ENCODE measurements at places on chromosomes 1 and 21.

DNA sequence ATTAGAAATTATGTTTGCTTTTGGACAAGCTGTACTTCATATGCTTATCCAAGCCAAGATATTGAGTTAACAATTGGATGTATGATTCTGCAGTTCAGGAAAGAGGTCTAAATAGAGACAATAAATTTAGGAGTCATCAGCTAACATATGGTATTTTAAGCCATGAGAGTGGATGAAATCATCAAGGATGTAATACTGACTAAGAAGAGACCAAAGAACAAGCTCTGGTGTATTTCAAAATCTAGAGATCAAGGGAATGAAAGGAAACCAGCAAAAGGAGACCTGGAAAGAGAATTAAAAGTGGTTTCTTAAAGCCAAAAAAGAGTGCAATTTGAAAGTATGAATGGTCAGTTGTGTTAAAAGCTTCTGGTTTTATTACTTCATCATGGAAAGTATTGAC, 183.6 kb upstream of the BEND5 start:
- no peak for DNase-seq

- no peak for DNase-seq
These were observed 6.8 kb downstream of the TSPEAR start for GRCh38 chr21:44704636-44705001.

DNA sequence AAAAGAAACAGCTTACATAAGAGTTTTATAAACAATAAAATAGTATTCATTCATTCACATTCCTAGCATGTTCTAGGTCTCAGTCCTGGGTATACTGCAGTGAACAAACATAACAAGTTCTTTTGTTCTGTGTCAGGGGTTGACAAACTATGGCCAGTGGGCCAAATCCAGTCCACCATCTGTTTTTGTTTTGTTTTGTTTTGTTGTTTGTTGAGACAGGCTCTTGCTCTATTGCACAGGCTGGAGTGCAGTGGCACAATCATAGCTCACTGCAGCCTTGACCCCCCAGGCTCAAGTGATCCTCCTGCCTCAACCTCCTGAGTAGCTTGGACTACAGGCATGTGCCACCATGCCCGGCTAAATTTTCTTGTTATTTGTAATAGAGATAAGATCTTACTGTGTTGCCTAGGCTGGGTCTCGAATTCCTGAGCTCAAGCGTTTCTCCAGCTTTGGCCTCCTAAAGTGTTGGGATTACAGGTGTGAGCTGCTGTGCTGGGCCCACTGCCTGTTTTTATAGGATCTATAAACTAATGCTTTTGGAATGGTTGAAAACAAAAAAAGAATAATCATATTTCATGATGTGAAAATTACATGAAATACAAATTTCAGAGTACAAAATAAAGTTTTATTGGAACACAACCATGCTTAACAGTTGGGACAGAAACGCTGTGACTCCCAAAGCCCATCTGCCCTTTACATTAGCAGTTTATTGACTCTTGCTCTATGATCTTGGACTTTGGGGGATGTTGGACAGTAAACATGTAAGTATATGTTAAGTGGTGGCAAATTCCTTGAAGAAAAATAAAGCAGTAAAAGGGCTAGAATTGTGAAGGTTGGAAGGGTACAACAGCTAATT, 17.9 kb downstream of the CAPZA1 start:
- no peak for DNase-seq

DNA sequence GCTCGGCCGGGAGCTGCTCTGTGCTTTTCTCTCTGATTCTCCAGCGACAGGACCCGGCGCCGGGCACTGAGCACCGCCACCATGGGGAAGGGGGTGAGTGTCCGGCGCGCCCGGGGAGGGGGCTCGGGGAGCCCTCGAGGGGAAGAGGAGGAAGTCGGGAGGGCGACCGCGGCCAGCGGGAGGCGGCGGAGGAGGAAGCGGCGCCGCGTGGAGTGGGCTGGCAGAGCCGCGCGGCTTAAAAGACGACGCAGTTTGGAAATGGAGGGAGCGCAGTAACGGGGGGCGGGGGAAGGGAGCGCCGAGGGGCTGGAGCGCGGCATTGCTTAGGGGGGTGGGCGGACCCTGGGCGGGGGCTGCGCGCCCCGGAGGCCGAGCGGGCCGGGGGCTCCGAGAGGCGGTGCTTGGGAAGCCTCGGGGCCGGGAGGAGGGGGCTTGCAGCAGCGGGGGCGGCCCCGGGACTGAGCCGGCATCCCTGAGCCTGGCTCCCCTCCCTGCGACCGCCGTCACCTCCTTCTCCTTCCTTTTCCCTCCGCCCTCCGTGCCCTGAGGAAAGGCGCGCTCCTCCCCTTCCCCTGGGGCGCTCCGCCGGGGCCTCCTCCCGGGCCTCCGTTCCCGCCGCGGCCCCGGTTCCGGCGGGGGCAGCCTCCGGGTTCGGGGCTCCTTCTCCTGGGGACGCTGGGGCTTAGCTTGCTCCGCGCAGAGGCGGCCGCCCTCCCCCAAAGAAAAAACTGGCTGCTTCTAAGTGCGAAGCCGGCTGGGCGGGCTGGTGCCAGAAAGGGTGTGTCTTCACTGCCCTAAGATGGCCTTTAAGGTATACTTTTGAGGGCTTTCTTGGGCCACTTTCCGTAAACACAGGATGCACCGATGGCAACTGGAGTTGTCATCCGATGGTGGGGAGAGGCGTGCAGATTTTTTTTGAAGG, 648 bp downstream of the ATP1A1 start:
- peak; percentile 59 for DNase-seq

GRCh38 chr21:41228006-41228370, 60.0 kb downstream of the BACE2 start:
- no peak for DNase-seq

DNA sequence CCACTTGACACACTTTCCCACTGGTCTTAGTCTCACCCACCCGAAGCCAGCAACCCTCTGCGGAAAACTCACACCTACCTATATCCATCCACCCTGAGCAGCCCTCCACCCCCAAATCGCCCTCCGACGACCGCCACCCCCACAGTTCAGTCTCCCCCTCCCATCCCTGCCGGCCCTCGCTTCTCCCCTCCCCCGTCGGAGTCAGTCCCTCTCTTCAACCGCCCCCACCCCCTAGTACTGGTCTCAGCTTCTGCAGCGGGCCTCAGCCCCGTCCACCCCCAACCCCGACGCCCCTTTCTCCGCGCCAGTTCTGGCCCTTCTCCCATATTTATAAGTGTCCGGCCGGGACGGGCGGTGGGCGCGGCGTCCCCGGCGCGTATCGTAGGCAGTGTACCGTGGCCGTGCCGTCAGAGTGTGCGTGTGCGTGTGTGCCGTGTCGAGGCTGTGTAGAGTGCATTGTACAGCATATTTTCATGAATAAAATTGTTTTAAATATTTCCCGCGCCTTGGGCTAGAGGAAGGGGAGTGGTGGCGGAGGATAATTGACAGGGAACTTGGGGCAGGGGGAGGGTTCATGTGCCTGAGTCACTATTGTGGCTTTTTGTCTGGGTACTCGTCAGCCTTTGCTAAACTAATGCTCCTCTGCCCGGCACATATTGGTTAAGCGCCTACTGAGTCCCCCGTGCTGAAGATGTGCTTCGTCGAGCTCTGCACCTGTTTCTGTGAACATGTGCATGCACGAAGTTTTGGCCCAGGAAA, 22.0 kb downstream of the FOXO6 start:
- DNase-seq: no peak

Data from NCI-H345 (cell line).